ENCODE measurements at places on chromosomes 12 and 14.
A peak's percentile ranks its signal among the peaks of the same experiment; 100 is the strongest.

DNA sequence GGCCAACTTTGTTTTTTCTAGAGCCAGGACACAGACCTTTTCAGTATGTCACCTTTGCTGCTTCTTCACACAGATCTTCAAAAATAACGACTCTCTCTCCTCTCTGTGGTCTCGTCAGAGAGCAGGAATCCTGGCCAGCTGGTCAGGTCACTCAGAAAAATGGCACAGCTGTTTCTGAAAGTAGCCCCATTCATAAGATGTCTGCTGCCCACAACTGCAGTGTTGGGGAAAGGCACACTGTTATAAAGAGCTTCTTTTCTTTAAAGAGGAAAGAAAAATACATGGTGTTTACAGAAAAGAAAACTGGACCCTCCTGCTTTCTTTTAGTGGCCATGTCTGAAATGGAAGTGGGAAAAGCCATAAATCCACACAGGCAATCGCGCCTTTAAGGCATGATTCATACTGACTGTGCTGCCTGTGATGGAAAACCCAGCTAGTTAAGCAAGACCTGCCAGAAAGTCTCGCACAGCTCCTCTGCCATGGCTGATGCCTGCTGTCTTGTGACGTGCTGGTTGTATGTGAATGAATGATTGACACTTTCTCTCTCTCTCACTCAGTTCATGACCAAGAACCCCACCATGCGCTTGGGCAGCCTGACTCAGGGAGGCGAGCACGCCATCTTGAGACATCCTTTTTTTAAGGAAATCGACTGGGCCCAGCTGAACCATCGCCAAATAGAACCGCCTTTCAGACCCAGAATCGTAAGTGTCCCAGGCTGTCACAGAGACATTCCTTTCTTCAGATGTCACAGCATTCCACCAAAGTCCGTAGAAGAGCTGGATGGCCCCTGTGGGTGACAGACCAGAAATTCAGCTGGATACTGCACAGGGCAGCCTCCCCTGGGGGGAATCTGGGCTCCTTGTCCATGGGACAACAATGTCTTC lies 147.9 kb upstream of the HIF1A start:
- no peak for DNase-seq

- DNase-seq: peak; percentile 6
Measured at GRCh38 chr12:121441555-121441954, 41.6 kb downstream of the RNF34 start.

GRCh38 chr12:4379405-4379804 lies at the start of gene FGF23:
FGF23 (minus strand) TSS chr12:4379712; CDS start chr12:4379582, 130 bp downstream.
- DNase-seq: no peak

- DNase-seq: no peak
Measured at GRCh38 chr12:131105736-131106348, 152.1 kb downstream of the ADGRD1 start.

GRCh38 chr12:115870021-115870420 lies 407.5 kb downstream of the MED13L start:
- DNase-seq: no peak

GRCh38 chr12:37547611-37548010 lies 769.0 kb upstream of the ALG10B start:
- no peak for DNase-seq

- no peak for DNase-seq
Measured at GRCh38 chr14:29652571-29652970, 275.1 kb downstream of the PRKD1 start.

- DNase-seq: peak; percentile 5
Measured at GRCh38 chr14:58414845-58415244, 12.5 kb downstream of the TIMM9 start.

DNA sequence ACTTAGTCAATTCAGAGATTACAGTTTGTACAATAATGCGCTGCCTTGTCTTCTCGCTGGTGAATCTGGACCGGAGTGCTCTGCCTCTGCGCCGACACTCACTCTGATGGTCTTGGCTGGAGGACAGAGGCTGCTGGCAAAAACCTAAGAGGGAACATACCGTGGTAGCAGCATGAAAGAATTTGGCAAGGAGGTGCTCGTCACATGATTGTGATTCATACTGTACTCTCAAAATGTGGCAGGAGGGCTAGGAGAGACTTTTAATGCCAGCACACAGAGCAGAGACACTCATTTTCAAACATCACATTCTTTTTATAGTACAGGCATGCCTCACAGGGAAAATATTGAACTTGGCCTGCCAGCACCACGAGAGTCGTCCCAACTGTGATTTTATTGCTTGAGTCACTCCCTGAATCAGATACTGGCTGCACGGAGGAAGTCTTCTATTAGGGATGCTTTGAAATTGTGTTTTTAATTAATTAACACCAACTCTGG lies 67.8 kb downstream of the HMGA2 start:
- no peak for DNase-seq

DNA sequence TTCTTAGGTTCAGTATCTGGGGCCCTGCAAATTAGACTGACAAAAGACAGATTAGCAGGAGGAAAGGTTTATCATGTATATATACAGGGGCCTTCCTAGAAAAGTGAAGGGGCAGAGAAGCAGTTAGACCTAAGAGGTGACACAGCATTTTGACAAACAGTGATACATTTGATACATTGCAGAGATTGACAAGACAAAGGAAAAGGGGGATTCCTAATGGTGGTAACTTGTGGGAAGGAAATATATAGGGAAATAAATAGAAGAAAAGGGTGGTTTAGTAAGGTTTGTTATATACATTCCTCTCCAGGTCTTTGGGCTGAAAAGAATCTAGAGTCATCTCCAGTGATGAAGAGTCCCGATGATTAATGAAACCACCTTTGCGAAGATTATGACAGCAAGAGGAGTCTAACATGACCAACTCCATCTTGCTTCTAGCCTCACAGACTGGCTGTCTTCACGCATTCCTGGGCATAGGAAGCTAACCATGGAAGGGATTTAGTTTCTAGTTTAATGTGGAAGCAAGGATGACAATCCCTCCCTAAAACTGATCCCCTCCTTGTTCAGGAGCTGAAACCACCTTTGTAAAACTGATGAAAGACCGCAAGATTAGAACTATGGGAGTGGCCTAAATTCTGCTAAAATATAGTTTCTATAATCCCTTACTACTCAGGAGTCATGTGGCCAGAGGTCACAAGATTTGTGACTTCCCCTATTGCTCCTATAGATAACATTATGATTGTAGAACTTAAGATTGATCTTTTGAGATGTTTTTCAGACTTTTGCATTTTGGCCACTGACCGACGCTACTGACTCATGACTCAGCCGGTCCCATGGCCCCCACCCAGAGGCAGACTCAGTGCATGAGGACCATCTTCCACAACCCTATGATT lies 31.1 kb upstream of the CPM start:
- peak; percentile 35 for DNase-seq

GRCh38 chr12:124524231-124524925 lies 43.0 kb downstream of the NCOR2 start:
- no peak for DNase-seq

DNA sequence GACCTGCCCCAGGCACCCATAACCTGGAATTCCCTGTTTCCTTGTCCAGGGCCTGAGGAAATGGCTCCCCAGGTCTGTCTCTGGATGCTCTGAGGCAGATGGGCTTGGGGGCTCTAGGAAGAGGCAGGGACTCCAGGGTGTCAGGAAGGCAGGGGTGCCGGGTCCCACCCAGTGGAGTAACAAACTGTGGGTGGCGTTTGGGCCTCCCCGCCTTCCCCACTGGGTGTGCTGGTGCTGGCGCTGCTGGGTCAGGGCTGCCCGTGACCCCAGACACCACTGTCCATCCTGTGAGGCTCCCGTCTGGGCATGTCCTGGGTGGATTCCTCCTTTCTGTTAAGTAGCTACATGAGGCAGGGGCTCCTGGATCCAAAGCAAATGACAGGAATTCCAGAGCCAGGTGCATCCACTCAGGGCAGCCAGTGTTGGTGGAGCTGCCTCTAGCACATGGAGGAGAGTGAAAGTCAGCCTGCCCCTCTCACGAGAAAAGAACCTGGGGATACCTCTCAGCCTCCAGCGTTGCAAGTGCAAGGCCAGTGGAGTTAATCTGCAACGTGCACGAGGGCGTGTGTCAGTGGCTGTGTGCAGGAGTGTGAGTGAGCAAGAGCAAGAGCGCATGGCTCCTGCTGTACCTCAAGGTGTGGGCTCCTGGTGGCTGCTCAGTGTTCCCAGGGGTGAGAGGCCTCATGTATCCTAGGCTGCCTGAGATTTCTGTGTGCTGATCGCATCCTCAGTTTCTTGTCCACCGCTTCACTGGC lies 403.1 kb downstream of the TMEM121 start:
- no peak for DNase-seq

DNA sequence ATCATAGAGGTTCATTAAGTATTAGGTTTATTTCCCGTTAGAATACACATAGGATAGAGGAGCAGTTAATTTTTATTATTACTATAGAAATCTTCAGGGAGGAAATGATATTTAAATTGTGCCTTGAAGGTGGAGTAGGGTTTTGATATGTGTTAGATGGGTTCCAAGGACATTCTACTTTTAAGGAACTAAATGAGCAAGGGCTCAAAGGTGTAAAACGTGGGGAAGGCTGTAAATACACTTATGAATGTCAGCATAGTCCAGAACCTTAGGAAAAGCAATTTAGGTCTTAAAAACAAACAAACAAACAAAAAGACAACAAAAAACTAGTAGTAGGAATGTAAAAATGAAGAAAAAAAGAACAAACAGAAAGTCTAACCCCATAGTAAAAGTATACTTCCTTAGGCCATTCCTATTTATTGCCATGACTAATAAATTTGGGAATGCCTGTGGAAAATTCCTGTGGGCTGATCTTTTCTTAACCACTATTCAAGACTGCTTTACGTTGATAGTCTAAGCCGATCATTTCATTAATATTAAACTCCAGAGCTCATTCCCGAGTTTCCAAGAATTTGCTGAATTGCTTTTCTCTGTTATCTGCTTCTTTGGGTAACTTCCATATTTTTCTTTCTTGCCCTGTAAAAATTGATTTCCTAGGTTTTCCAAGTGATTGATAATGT lies 180.3 kb downstream of the RAD51B start:
- peak; percentile 31 for DNase-seq

- DNase-seq: no peak
Measured at GRCh38 chr12:83541446-83541845, 854.7 kb downstream of the TMTC2 start.

DNA sequence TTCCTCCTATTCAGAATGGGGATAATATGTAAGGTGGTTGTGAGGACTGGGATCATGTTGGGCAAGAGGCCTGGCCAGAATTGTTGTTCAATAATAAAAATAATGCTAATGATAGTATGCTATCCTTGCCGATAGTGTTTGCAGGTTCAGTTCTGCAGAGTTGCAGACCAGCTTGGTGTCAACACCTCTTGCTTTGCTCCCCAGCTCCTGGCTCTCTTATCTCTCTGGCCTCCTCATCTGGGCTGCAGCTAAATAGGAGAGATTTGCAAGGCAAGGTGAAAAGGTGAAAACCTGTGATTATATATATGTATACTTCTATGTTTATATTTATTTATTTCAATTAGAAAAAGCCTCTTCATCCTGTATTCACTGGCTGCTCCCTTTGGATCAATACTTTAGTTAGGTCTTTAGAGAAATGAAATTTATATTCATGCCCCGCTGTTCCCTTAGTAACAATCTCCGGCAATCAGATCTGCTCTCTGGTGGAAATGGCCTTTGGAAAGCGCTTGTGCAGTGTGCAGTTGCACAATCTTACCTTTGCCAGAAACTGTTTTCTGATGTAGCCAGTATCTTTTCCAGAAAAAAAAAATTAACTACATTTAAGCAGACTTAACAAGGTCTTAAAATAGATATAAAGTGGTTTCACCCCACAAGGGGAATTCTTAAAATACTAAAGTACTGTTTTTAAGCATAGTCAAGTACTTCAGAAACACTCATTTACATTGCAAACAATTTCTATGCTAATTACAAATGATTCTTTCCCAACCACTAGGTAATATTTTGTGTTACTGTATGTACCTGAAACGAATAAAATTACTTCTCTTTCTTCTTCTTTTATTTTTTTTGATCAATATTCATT lies 19.1 kb upstream of the ACVR1B start:
- DNase-seq: no peak

DNA sequence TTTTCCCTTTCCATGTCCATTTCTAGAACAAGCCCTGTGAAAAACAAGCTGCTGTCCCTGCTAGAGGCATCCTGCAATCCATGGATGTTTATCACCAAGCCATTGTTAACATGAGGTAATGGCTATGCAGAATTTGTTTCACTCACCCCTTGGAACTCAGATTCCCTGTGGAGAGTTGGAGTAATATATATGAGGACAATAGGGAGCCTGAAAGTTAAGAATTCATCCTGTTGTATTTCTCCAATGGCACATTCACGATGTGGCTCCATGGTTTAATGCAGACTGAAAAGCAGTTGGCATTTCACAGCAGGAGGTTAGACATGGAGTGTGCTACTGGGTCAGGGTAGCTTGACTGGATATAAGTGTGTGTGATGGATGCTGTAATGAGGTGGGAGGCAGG lies 32.4 kb downstream of the GPR65 start:
- no peak for DNase-seq

DNA sequence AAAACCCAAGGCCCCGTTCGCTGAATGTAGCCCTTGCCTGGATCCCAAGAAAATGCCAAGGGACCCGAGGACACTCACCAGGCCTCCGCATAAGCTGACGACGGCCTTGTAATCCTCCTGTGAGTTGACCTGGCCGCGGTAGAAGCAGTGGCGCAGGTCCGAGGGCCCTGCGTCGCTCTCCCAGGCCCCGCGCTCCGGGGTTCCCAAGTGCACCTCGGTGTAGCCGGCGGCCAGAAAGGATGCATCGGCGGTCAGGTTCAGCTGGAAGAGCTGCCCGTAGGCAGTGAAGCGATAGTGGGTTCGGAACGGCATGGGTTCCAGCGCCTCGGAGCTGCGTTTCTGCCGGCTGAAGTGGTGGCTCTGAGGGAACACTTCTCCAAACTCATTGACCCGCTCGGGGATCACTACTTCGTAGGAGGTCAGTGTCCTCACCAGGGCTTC lies 1.2 kb downstream of the ADAMTS20 start:
- no peak for DNase-seq

- DNase-seq: no peak
Measured at GRCh38 chr14:65320661-65321308, 91.7 kb upstream of the FUT8 start.

GRCh38 chr12:54425702-54426101 lies 6.6 kb upstream of the ITGA5 start:
- no peak for DNase-seq

DNA sequence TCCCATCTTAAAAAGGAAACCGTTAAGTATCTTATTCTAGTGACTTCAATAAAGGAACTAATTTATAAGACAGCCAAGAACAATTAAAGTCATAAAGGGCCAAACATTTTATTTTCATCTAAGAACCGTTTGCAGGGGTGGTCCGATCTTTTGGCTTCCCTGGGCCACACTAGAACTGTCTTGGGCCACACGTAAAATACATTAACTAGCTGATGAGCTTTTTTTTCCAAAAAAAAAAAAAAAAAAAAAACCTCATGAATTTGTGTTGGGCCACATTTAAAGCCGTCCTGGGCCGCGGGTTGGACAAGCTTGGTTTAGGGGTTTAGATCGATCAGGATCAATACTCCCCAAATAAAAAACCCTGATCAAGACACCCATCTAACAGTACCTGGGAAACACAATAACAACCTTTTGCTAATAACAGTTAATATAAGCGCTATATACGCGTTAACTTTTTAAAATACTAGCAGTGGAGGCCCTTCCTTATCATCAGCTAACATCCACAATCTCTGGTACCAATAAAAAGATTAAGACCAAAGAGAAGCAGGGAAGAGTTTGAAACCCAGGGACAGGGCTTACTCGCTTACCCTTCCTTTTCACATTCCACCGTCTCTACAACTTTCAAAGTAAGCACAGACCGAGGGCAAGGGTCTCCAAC lies 1.1 kb downstream of the NAP1L1 start:
- DNase-seq: no peak

GRCh38 chr12:12636641-12637040 lies 25.0 kb downstream of the CREBL2 start:
- DNase-seq: no peak

GRCh38 chr14:70116278-70116677 lies 72.5 kb downstream of the SLC8A3 start:
- DNase-seq: no peak

GRCh38 chr12:32595251-32595650 lies 83.8 kb upstream of the DNM1L start:
- no peak for DNase-seq
